AG04449 (cell line): ENCODE measurements at places on chromosomes 2 and 18.

- DNase-seq: no peak
These were observed 416.5 kb downstream of the SLC4A3 start for GRCh38 chr2:220043990-220044335.

- no peak for DNase-seq
These were observed 245.1 kb downstream of the NEDD4L start for GRCh38 chr18:58288921-58289797.

DNA sequence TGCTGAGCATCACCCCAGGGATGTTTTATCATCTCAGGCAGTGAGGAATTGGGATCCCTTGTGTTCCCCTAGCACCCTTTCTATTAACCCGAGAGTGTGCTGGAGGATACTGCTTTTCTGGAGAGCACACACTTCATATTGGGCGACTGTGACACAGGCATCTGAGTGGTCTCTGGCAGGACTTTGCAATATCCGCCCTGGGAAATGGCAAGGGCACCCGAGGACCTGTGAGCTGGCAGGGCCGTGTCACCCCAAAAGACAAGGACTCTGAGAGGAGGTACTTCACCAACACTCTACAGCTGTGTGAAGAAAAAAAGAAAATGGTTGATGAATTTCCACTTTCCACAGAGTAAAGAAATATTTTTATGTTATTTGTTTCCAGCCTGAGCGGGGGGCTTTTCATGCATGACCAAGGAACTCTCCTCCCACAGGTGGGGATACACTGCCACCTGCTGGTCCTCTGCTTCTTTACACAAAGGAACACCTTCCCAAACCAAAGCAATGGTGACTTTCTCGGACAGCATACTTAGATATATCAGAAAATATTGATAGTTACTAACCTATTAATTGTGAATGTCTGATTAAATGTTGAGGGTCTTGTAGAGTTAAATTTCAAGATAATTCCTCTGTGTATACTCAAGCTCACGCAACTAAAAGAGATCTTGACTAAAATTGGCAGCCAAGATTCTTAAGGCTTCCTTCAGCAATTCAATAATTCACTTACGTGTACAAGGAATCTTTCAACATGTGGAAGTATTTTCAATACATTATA, 45.9 kb upstream of the REG3G start:
- no peak for DNase-seq

DNA sequence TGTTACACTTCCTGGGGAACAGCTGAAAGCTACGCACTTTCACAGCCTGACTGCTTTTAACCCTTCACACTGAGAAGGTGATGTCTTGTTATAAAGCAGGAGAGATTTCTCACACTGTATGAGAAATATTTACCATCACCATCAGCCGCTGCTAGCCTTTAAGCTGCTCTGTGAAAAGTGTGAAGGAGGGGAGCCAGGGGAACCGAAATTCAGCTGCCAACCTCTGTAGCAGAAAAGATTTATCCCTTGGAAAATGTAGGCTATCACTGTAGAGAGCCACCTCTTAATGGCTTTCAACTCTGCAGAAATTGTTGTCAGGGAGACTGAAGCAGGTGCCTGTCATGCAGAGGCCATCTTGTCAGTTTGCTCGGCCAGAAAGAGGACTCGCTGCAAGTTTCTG, 145.3 kb downstream of the SP3 start:
- DNase-seq: no peak

- DNase-seq: no peak
These were observed 105.0 kb upstream of the DNAJC10 start for GRCh38 chr2:182611009-182611408.

DNA sequence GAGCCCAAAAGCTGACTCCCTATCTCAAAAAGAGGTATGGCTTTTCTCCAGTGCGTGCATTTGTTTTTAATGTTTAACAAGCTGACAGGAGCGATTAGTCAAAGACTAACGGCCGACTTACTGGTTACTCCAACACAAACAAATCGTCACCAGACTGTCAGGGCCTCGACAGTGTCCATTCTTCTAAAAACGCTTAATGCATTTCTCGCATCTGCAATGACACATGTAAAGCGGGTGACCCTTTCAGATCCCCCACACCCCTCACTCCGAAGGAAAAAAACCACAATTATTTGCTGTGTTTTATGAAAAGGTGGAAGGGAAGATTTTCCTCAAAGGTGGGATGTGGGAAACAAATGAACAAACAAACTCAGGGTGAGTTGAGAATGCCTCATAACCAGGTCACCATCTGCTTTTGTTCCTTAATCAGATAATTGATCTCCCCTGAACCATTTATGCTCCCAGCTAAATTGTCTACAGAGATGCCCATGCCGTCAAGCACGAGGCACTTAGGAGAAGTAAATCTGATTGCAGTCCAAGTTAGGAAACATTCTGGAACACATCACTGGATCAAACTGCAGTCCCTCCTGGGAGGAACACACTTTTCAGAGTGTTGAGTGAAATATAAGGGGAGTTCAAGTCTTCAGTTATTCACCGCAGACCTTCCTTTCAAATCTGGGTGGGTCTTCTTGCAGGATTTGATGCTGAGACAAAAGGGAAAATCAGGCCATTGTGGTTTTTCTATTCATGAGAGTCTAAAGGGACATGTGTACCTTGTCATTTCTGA, 340.8 kb downstream of the CMPK2 start:
- no peak for DNase-seq

GRCh38 chr18:79548621-79548985, 131.0 kb upstream of the CTDP1 start:
- no peak for DNase-seq

DNA sequence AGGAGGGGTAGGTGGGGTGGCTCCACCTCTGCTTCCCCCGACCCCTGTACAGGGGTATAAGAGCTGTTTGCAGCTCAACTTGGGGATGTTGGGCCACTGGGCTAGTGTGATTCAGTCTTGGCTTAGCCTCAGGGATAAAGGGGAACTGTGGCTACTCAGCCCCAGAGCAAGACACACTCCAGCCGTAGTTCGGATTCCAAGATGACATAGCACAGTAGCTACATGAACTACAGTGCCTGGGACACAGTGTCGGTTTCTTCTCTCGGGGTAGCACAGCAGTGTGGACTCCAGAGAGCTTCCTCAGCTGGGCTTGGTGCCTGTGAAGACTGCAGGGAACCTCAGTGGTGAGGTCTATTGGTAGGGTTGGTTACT, 21.1 kb downstream of the CARF start:
- no peak for DNase-seq

GRCh38 chr2:183078163-183078463, 434 bp upstream of the DUSP19 start:
- no peak for DNase-seq

- no peak for DNase-seq
These were observed 75.3 kb downstream of the LRRFIP1 start for GRCh38 chr2:237702441-237703391.

DNA sequence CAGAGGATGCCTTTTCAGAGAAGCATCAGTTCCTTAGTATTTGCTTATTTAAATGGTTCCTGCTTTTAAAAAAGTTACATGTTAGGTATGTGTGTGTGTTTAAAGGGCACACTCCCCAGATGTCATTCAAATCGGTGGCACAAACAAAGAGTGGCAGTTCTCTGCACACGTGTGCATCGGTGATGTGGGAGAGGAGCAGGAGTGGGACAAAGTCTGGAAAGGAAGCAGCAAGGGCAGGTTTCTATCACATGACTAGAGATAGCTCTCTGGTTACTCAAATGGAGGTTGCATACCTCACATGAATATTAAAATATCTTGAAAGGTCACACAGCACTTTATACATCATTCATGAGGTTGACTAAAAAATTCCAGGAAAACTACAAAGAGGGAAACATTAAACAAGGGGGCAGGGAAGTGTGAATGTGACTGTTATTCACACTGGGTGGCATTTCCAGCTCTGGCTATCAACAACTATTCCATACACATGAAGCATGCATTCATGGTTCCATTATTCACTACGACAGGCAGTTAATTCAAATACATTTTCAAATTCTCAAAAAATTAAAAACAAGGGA, 64.7 kb downstream of the SEPTIN10 start:
- DNase-seq: no peak

DNA sequence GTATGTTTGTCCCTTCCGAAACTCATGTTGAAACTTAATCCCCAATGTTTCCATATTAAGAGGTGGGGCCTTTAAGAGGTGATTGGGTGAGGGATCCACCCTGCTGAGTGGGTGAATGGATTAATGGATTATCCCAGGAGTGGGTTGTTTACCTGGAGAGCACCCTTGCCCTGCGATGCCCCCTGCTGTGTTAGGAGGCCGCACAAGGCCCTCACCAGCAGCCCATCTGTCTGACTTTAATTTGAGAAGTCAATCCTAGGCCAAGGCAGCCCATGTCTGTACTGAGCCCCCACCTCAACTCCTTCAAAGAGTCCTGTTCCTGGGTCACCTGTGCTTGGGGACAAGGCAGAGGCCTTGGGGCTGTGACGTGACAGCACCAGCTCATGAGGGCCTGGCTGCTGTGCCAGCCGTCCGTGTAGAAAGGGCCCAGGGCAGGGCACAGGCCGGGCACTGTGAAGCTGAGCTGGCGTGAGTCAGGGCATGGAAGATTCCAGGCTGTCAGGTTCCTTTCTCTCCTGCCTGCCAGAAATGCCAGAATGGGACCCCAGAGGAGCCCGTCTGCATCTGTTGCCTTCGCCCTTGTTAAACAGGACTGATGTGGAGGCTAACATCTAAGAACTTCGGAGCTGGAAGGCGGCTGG, 21.3 kb upstream of the TAF1B start:
- DNase-seq: no peak

DNA sequence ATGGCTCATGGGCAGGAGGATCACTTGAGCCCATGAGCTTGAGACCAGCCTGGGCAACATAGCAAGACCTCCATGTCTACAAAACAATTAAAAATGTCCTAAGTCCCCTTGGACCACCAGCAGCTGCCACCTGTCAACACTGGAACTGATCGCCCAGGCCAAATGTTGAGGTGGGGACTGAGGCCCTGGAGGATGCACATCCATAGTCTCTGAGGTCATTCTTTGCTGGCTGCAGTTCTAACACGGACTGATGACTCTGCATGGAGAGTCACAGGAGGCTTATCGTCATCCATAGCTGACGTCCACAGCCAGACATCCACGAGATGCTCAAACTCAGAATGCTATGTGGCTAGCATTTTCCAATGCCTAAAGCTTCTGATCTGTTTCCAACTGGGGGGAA, 151.3 kb downstream of the BCL2 start:
- DNase-seq: no peak

DNA sequence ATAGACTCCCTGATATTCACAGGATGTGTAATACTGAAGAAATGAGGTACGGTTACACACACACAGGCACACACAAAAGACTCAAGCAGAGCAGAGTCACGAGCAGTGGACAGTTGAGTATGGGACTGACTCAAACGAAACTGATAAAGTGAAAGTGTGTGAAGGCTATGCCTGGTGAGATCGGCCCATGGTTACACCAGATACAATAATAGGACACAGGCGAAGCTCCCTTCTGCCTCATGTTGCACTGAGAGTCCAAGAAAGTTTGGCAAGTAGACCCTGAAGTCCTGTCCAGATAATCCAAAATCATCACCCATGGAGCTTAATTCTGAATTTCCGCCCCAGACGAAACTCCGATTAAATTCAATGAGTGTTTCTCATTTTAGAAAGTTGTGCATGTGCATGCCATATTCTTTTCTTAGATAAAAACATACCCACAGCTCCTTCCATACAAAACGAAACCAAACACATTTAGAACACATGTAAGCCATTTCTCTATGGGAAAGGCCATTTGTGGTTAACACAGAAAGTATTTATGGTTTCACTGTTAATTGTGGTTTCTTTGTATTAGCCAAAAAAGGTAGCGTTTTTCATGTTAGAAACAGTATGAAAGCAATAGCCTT, 567.6 kb downstream of the PLCL1 start:
- peak; percentile 26 for DNase-seq

- no peak for DNase-seq
These were observed 2.1 kb downstream of the IL1B start for GRCh38 chr2:112834396-112835037.

- no peak for DNase-seq
These were observed 91.8 kb downstream of the FMNL2 start for GRCh38 chr2:152426801-152427200.

DNA sequence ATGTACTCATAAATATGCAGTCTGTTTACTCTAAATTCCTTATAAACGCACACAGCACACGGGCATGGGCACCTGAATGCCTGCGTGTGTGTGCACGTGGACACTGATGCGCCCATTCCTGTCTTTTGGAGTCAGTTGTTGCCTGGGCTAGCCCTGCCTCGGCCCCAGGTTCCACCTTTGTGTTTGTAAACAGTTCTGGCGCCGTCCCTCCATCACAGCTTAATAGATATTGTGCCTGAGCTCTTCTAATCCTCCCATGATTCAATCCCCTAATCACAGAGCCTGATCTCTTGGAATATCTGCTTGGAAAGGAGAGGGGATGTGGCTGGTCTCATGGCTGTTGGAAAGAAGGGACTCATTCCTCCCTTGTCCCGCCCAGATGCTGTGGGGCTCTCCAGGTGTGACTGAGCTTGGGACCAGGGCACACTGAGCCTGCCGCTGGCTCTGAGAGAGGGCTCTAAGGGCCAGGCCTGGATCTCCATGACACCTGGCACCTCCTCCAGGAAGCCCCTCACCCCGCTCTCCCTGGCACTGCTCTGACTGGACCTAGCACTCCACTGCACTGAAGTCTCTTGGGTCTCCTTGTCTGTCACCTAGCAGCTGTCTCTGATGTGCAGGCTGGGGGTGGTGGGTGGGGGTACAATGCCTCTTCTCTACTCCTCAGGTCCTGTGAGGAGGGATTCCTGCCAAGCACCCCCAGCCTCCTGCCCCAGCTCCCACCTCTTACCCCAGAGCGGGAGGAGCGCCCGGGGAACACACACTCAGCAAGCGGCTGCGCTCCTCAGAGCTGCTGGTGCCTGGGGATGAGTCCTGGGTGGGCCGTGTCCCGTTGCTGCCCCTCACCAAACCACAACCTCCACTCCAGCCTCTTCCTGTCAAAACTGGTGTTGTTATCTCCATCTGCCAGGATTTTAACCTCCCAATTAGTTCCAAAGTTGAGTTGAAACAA, 181.3 kb downstream of the INHBB start:
- no peak for DNase-seq

- no peak for DNase-seq
These were observed 818 bp upstream of the CCDC141 start for GRCh38 chr2:179050755-179051154.

- no peak for DNase-seq
These were observed 182.5 kb downstream of the TCF4 start for GRCh38 chr18:55405475-55405874.

- DNase-seq: no peak
These were observed 55.9 kb upstream of the SLC66A3 start for GRCh38 chr2:11099122-11100065.

GRCh38 chr2:121888189-121888557, 132.7 kb downstream of the TSN start:
- DNase-seq: no peak
